ENCODE measurements at places on chromosomes 3 and 15.

- DNase-seq, result no peak
Measured at GRCh38 chr3:15391007-15391406, 36.3 kb downstream of the METTL6 start.

GRCh38 chr15:31486906-31487695 lies 160.5 kb downstream of the KLF13 start:
- no peak for DNase-seq

DNA sequence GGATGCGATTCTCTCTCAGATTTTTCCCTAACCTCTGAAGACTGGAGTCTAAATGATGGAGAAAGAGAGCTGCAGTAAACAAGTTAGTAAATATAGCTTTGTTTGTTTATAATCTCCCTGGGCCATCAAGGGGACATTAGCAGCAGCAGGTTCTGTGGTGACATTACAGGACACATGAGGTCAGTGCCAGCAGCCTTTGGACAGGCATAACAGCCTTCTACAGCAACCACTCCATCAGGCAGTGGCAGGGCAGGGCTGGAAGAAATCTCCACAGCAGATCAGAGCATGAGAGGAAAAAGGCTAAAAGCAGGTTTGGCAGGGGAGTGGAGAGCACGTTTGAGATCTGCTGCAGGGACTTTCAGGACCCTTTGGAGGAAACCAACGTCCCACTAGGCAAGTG lies 127.6 kb upstream of the ACP3 start:
- DNase-seq, result no peak

- DNase-seq, result no peak
Measured at GRCh38 chr3:43031889-43032545, 52.9 kb downstream of the GASK1A start.

GRCh38 chr15:62413786-62414185 lies 248.7 kb upstream of the C2CD4B start:
- DNase-seq, result no peak

GRCh38 chr3:109803274-109803673 lies 465.9 kb upstream of the DPPA4 start:
- DNase-seq, result no peak

Measured in activated CD4-positive, CD25-positive, alpha-beta regulatory T cell (primary cell).